SK-N-SH (cell line): ENCODE measurements at places on chromosomes 11 and 22. TPM values are rescaled to one million over a fixed set of nuclear protein-coding genes. Genes with fewer than 3 reads are reported as not detected.

Gene CHADL
- 0.03 and 0.08 TPM in 2 replicates for polyA plus RNA-seq

DNA sequence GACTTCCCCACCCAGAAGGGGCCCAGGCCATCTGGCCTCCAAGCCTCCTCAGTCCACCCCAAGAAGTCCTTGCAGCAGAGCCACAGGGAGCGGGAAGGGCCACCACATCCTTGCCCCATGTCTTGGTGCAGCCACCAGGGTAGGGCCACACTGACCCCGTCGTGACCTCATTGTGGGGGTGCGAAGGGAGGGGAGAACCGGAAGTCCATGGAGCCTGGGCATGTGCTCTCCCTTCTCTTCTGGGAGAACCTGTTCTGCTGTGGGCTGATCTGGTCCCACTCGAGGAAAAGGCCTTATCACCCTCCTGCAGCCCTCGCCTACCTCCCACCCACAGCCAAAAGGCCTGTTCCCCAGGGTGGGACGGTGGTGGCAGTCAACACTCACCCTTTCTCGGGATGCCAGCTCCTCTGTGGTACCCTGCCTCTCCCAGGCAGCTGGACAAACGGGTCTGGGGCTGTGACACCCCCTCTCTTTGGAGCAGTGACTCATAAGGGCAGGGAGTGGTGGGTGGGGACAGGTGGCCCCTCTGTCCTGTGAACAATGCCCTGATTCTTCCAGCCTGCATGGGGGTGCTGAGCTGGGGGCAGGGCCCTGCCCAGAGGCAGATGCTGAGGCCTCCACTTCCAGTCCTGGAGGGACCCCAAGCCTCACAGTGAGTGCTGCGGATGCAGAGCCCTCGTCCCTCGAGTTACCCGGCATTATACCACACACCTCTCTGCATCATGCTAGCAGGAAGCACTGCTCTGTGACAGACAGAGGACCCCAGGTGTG, 14.6 kb upstream of the CTSD start:
- DNase-seq, result peak; percentile 16

GRCh38 chr11:4032097-4032496, 62.5 kb upstream of the RRM1 start:
- DNase-seq, result no peak

Gene TOB2
- 6.2 and 8.3 TPM in 2 replicates for polyA plus RNA-seq

- no peak for DNase-seq
Observed at GRCh38 chr22:47111626-47112581, 349.5 kb downstream of the TBC1D22A start.

- no peak for DNase-seq
Observed at GRCh38 chr11:72954860-72955259, 140.6 kb downstream of the ATG16L2 start.

Gene LRRC32
- polyA plus RNA-seq, result 0.19 and 0.43 TPM in 2 replicates

DNA sequence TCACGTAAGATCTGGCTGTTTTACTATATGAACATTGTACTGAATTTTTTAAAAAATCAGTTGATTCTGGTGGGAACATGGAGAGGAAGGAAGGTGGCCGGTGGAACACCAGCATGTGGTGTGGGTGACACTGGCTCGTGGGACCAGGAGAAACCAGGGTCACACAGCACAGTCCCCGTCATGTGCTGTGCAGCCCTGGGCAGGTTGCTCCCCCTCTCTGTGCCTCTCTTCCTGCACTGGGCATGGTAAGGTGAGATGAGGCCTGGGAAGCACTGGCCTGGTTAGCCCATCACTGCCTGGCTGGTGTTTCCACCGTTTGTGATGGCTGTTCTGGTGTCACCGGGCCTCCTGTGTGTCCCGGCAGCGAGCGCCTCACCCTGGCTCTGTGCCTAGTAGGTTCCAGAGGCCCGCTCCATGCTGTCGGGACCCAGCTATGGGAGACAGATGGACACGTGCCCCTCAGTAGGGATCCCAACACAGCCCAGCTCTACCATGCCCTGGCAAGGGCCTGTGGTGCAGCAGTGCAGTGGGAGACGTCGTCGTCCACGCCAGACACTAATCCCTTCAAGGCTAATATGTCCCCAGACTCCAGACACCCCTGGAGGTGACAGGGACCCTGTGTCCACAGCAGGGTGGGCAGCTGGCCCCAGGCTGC, 88.2 kb upstream of the LINC01488 start:
- DNase-seq, result no peak

Gene MMP27
- not detected in 2 replicates for polyA plus RNA-seq

DNA sequence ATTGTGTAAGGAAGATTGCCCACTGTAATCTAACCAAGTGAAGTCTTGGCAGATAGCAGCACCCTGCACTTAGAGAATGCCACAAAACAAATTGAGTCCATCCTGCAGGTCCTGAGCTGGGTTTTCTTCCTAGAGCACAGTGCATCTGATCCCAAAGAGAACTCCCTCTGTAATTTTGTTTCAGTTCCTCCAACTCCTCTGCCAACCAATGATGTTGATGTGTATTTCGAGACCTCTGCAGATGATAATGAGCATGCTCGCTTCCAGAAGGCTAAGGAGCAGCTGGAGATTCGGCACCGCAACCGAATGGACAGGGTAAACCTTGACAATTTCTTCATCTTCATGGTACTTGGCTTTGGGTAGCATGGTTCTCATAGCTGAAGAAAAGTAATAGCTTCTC, 33.1 kb upstream of the ST14 start:
- DNase-seq, result no peak
